Activated CD4-positive, alpha-beta T cell treated with anti-CD3 and anti-CD28 coated beads for 1 hour (primary cell): ENCODE measurements at places on chromosomes 3 and 15.

DNA sequence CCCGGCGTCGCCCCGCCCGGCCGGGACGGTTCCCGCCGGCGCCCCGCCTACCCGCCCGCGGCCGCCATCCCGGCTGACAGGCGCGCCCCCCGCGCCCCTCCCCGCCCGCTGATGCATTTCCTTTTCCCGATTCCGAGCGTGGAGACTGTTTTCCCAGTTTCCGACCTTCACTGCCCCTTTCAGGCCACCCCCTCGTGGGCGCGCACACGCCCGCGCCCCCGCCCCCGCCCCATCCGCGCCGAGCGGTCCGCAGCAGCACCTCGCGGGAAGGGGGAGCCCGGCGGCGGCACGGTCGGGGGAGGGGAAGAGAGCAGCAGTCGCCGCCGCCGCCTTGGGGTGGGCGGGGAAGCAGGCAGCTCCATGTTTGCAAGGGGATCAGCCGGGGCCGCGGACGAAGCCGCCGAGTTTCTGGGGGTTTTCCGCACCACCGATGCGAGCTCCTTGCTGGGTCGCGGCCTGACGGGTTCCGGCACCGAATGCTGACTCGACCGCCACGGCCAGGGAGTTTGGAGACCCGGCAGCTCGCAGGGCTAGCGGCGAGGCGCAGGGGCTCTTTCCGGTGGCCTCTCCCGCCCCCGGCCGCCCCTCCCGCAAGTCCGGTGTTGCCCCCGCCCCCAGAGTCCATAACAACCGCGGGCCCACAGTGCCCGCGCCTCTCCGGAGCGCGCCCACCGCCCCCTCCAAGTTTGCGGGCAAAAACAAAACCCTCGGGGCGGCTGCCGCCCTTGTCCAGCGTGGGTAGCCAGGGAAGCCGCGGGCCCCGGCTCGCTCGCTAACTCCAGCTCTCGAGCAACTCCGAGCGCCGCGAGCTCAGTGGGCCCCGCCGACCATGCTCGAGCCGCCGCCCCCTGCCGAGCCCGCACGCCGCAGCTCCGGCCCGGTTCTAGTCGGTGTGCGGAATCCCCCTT is 3.2 kb upstream of the SIN3A start:
- peak; percentile 66 for DNase-seq

DNA sequence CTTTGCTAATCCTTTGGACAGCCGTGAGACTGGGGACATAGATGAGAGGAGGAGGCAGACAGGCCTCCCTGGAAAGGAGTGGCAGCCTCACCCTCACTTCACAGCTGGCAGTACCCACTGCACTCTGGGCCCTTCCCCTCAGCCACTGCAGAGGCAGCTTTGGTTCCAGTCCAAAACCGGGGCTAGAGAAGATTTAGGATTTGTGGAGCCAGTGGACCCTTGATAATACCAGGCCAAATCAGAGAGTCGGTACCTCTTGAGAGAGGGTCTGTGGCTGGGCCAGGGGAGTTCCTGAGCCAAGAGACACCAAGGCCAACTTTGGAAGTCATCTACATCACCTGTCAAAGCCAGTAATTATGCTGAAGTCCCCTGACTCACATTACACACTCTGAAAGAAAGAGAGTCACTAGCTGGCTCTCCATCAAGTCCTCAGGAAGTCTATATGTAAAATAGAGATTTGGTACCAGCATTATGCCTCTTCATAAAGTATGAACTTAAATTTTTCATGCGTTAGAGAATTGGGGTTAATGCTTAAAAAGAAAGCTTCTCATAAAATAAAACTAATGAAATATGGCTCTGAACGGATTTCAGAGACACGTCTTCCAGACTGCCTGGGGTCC is 244.1 kb upstream of the SEMA6D start:
- DNase-seq = no peak

- DNase-seq = no peak
These were observed 217.4 kb upstream of the WNT5A start for GRCh38 chr3:55704521-55704920.

- no peak for DNase-seq
These were observed 12.1 kb downstream of the NR2C2 start for GRCh38 chr3:14959359-14959943.

DNA sequence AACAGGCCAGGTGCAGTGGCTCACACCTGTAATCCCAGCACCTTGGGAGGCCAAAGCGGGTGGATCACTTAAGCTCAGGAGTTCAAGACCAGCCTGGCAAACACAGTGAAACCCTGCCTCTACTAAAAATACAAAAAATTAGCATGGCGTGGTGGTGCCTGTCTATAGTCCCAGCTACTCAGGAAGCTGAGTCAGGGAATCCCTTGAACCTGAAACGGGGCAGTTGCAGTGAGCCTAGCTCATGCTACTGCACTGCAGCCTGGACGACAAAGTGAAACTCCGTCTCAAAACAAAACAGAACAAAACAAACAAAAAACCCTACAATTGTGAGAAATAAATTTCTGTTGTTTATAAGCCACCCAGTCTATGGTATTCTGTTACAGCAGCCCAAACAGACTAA is 94.7 kb downstream of the PIK3CB start:
- DNase-seq = no peak

DNA sequence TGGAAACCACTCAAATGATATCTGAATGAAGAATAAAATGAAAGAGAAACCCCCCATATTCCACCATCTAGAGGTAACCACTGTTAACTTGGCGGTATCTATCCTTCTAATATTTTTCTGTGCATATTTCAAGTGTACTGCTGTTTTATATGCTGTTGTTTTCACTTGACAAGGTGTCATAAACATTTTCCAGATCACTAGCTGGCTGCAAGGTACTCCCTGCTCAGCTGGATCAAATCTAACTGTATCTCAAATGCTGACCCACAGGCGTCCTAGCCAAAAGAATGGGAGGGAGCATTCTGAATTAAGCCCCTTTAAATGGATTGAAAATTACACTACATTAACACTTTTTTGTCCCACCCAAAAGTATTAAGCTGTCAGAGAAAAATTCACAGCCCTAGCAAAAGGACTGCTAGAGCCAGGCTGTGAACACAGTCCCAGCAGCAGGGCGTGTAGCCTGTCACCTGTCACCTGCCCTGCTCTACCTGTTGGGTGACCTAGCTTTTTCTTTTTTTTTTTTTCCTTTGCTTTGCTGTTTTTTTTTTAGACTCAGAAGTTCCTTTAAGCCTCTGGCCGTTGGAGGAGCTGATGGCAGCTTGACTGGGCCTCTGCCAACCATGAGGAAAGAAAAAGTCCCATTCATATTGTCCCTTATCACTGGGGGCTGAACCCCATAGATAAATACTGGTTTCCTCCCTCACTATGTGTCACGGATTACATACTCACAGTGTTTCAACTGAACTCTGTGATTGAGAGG is 93.7 kb upstream of the TSC22D2 start:
- no peak for DNase-seq

DNA sequence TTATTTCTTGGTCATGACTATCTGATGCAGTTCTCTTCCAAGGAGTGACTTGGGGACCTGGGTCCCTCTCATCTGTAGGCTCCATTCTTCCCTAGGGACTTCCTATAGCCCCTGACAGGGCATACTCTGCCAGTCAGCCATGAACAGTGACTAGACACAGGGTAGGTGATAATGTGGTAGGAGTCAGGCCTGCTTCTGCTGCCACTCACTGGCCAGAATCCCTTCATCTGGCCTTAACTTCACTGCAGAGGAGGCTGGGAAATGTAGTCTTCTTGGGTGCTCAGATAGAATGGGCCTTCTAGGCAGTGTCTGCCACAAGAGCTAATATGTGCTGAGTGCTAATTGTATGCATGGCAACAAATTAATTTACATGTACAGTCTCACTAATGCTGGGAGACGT is 84.5 kb downstream of the CACNA2D3 start:
- no peak for DNase-seq

- DNase-seq = no peak
These were observed 307.0 kb downstream of the ARPP21 start for GRCh38 chr3:35946121-35946853.

DNA sequence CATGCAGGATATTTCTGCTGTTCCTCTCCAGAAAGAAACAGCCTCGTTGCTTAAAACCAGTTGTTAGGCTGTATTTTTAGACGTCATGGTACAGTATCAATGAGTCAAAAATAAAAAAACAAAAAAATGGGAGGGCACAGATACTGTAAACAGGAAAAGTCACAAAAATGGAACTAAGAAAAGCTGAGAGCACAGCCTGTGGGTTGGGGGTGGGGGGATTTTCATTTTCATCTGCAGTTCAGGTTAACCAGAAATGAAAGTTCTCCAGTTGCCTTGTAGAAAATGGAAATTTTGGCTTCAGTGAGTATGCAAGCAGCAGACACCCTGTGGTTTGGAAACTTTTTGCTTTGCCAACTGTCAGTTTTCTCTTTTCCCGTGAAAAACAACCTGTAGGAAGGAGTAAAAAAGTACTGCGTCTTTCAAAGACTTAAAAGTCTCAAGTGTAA is 59.0 kb downstream of the FRMD4B start:
- peak; percentile 9 for DNase-seq

- DNase-seq = no peak
These were observed 76.9 kb downstream of the ETFA start for GRCh38 chr15:76234337-76234889.

- DNase-seq = no peak
These were observed 22.3 kb upstream of the C2CD4B start for GRCh38 chr15:62187425-62187824.

- no peak for DNase-seq
These were observed 27.6 kb downstream of the ARID3B start for GRCh38 chr15:74568594-74568993.

DNA sequence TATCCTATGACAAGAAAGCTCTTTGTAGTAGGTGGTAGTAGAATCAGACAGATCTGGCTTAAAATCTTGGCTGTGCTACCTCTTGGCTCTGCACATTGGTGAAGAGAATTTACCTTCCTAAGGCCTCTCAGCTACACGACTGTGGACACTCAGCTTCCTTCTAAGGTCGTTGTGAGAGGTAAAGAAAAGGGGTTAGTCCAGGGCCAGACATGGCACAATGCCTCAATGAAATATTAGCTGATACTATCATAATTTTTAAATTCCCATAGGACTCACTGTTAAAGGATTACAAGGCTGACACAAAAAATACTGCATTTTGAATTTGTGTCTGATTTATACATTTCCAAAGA is 80.4 kb downstream of the IGF1R start:
- DNase-seq = no peak

- DNase-seq = no peak
These were observed 70.0 kb upstream of the CCDC39 start for GRCh38 chr3:180749322-180749721.

- DNase-seq = no peak
These were observed 144.0 kb upstream of the PTPRG start for GRCh38 chr3:61417352-61417751.

GRCh38 chr3:31918179-31919150 is 62.6 kb downstream of the OSBPL10 start:
- no peak for DNase-seq
